ENCODE measurements at places on chromosomes 1 and 21. TPM values are rescaled to one million over a fixed set of nuclear protein-coding genes. Genes with fewer than 3 reads are reported as not detected.

GRCh38 chr1:935751-936231 lies 12.1 kb downstream of the SAMD11 start:
- DNase-seq = no peak

The DHRS3 gene
- polyA plus RNA-seq = 93.5 TPM

The FCER1G gene
- 64.6 TPM for polyA plus RNA-seq

The KRTAP13-2 gene
- not detected for polyA plus RNA-seq

The PRAMEF12 gene
- not detected for polyA plus RNA-seq

DNA sequence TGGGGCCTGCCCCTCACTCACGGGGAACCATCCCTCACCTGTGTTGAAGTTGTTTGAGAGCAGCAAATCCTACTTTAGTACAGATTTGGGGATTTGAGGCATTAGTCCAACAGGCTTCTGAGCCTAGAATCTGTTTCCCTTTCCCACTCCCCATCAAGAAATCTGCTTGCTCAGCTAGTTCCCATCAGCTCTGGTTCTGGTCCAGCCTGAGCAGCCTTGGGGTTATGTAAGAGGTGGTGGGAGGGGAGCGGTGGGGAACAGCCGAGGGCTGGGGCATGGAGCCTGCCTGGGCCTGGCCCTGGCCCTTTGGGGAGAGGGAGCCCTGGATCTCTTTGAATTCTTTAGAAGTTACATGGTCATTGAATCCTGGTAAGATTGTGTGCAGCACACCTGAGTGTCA lies 4.1 kb downstream of the GSTM5 start:
- DNase-seq = no peak

DNA sequence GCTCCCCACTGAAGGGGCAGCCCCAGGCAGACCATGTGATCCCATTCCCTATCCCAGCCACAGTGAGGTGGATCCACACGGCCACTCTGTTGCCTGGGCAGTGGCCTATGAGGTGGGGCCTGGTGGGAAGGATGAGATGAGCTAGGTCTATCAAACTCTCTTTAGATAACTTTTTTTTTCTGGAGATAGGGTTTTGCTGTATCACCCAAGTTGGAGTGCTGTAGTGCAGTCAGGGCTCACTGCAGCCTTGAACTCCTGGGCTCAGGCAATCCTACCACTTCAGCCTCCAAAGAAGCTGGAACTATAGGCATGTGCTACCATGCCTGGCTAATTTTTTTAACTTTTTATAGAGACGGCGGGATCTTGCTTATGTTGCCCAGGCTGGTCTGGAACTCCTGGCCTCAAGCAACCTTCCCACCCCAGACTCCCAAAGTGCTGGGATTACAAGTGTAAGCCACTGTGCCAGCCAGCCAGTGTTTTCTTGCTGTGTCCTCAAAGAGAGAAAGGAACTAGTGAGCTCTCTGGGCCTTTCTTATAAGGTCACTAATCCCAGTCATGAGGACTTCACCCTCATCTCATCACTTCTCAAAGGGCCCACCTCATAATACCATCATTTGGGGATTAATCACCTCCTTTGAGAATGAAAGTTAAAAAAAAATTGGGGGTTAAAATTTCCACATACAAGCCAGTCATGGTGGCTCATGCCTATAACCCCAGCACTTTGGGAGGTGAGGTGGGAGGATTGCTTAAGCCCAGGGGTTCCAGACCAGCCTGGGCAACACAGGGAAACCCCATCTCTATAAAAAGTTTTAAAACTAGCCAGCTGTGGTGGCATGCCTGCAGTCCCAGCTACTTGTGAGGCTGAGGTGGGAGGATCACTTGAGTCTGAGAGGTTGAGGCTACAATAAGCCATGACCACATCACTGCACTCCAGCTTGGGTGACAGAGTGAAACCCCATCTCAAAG lies 36.6 kb downstream of the H3-3A start:
- no peak for DNase-seq

- no peak for DNase-seq
These were observed 496 bp downstream of the VPS45 start for GRCh38 chr1:150068109-150068435.

The ANKRD65 gene
- 1.2 TPM for polyA plus RNA-seq

The AK4 gene
- 9.9 TPM for polyA plus RNA-seq

- no peak for DNase-seq
These were observed 24.2 kb upstream of the CTBS start for GRCh38 chr1:84598418-84598817.

DNA sequence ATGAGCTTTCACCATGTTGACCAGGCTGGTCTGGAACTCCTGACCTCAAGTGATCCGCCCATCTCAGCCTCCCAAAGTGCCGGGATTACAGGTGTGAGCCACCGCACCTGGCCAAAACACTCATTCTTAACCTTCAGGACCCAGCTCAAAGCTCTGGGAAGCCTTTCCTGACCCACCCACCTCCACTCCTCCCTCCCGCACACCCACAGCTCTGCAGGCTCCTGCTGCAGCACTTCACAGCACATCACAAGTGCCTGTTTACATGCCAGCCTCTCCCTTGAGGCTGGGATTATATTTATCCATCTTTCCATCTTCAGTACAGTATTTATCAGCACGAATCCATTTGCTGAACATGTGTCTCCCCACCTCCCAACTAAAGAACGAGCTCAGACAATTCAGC lies 14.9 kb downstream of the SLC9A1 start:
- DNase-seq = no peak

GRCh38 chr1:228687587-228687986 lies 47.7 kb upstream of the RHOU start:
- no peak for DNase-seq

The MROH9 gene
- polyA plus RNA-seq = not detected

DNA sequence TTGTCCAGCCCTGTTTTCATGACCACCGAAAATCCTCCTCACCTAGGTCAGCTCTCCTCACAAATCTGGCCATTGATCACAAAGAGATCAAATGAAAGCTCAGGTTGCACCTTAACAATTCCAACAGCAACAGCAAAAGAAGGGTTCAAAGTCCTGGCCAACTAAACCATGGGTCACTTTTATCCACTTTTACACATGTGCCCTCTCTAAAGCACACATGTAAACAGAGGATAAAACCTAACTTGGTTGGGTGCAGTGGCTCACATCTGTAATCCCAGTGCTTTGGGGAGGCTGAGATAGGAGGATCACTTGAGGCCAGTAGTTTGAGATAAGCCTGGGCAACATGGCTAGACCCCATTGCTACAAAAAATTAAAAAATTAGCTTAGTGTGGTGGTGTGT lies 3.9 kb upstream of the RBM15 start:
- DNase-seq = no peak

- DNase-seq = no peak
These were observed 626 bp upstream of the HLCS start for GRCh38 chr21:36966821-36967768.

DNA sequence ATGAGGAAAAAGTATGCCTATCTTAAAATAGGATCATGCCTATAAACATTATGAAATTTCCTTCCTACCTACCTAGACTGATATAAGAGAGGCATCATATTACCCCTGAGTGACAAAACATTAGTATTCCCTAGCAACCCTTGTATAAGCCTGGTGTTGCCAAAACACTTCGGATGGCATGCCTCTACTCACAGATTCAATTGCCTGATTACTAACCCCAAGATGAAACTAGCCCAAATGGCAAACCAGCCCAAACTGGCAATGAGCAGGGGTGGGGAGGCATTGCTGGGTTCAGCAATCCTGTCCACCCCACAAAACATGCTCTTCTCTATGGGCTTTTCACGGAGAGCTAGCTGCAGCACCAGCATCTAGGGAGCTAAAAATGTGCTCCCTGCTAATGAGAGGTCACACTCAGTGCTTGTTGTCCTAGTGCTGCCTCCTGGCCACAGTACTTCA lies 13.9 kb downstream of the PALMD start:
- DNase-seq = no peak

DNA sequence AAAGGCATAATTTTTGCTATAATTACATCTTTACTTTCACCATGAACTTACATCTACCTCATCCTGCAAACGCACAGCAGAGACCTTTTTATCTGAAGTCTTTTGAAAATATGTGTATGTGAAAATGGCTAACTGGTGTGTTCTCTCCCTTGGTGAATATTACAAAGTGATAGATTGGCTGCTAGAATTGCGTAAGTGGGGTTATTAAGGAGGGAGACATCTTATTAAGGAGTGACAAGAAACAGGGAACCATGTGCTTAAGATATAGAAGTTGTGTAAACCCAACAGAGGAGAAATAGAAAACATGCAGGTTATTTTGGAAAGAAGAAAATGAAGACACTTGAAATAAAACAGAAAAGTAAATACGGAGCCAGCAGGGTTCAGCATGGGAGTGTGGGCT lies 7.8 kb downstream of the KCNJ15 start:
- DNase-seq = no peak

DNA sequence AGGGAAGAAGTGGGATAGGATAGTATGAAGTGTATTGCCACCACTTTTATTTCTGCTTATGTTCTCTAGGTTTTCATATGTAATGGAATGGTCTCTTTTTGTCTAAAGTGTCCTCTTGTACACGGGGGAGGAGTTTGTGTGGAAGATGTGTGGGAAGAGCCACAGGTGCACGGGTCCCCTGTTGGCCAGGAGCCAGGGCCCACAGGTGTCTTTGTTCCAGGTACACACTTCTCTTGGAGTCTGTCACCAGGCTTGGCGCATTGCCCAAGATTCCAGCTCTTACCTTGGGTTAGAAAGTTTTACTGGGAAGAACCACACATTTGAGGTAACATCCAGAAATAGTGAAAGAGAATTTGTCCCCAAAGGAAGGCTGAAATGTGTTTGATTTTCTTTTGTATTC lies 10.5 kb downstream of the TENT5C start:
- no peak for DNase-seq

GRCh38 chr1:49824261-49824660 lies 199.5 kb downstream of the AGBL4 start:
- no peak for DNase-seq

- no peak for DNase-seq
These were observed 32.9 kb downstream of the ARHGEF10L start for GRCh38 chr1:17572264-17572985.

The NHLH1 gene
- 0.06 TPM for polyA plus RNA-seq

The ITGB2 gene
- 12.4 TPM for polyA plus RNA-seq

The SHISAL2A gene
- polyA plus RNA-seq = not detected

- no peak for DNase-seq
These were observed 305.0 kb downstream of the ST6GALNAC3 start for GRCh38 chr1:76379506-76379905.

DNA sequence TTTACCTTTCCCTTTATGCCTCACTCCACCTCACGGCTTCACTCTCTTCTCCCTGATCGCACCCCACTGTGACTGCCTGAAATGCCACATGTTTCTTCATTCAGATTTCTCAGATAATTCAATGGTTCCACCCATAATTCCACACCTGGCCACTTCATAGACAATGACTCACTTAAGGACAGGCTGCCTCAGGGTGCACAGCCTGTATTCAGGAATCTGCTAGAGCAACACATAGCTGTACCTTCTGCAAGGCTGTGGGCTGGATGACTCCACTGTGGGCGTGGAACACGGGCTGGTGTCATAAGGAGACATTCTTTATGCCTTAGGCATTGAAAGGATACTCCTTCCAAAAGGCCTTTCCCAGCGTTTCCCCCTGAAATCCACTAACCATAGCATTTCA lies 36.1 kb downstream of the L1TD1 start:
- DNase-seq = no peak

The BRDT gene
- not detected for polyA plus RNA-seq
